ENCODE measurements at places on chromosomes 13 and 19.

- DNase-seq = no peak
These were observed 25.7 kb upstream of the CCNE1 start for GRCh38 chr19:29785955-29786589.

GRCh38 chr13:45243077-45243476 lies 42.2 kb upstream of the KCTD4 start:
- no peak for DNase-seq

DNA sequence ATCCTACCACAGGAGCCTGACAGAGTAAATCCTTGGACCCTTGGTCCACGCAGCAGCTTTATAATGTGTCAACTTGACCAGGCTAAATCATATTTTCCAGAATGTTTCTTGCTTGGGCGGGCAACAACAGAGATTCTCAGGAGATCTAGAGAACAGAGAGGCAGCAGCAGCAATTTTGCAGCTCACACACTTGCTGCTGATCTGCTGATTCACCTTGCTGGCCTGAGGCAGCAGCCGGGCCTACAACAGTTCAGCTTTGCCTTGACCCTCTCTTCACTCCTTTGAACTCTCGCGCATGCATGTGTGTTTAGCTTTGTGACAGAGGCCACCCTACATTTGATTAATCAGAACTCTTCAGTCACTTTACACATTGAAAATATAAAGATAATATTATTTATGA lies 159.3 kb downstream of the UGGT2 start:
- DNase-seq = peak; percentile 16

DNA sequence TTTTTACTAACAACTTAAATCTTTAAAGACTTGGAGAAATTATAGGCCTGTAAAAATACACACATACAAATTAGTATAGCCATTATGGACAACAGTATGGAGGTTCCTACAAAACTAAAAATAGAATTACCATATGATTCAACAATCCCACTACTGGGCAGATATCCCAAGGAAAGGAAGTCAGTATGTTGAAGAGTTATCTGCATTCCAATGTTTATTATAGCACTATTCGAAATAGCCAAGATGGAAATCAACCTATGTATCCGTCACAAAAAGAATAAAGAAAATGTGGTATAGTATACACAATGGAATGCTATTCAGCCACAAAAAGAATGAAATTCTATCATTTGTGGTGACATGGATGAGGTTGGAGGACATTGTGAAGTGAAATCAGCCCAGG lies 37.2 kb downstream of the SLITRK1 start:
- DNase-seq = no peak

- DNase-seq = no peak
These were observed 1446.8 kb downstream of the UQCRFS1 start for GRCh38 chr19:27765912-27766725.

GRCh38 chr19:35223862-35224505 lies 4.6 kb downstream of the FAM187B start:
- no peak for DNase-seq

- DNase-seq = peak; percentile 53
These were observed 533 bp downstream of the ZNF544 start for GRCh38 chr19:58229255-58229639.

GRCh38 chr13:111533900-111534683 lies 213.7 kb downstream of the TEX29 start:
- no peak for DNase-seq

- DNase-seq = no peak
These were observed 14.2 kb downstream of the ZNF331 start for GRCh38 chr19:53552001-53552721.

- no peak for DNase-seq
These were observed 20.5 kb downstream of the EDNRB start for GRCh38 chr13:77898097-77898496.

DNA sequence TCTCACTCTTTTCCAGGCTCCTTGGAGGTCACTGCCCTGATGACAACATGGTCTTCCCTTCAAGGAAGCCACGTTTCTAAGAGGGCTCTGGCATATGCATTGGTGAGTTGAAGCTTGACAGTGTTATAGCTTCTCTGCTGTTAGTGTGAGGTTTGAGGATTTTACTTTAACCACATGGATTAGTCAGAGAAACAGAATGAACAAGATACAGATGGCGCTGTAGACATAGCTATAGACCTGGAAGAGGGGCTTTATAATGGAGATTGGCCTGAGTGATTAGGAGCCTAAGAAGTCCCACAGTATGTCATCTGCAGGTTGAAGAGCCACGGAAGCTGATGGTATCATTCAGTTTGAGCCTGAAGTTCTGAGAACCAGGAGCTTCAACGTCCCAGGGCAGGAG lies 18.4 kb upstream of the URI1 start:
- DNase-seq = no peak

DNA sequence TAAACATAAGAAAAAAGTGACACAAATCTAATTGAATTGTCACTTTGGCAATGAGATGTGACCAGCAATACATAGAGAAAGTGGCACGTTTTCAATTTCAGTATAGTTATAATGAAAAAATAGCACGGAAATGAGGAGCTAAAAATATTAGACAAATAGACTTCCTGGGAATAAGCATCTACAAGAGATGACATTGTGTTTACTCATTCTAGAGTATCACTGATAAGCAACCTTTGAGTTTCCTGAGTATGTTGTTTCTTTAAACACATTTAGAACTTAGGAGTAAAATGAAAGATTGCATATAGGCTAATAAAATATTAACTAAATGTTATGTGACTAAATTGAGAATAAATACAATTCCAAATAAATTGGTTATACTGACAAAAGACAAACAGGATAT lies 207.1 kb upstream of the SLITRK6 start:
- no peak for DNase-seq

- no peak for DNase-seq
These were observed 47.9 kb upstream of the C13orf42 start for GRCh38 chr13:51158880-51159518.

DNA sequence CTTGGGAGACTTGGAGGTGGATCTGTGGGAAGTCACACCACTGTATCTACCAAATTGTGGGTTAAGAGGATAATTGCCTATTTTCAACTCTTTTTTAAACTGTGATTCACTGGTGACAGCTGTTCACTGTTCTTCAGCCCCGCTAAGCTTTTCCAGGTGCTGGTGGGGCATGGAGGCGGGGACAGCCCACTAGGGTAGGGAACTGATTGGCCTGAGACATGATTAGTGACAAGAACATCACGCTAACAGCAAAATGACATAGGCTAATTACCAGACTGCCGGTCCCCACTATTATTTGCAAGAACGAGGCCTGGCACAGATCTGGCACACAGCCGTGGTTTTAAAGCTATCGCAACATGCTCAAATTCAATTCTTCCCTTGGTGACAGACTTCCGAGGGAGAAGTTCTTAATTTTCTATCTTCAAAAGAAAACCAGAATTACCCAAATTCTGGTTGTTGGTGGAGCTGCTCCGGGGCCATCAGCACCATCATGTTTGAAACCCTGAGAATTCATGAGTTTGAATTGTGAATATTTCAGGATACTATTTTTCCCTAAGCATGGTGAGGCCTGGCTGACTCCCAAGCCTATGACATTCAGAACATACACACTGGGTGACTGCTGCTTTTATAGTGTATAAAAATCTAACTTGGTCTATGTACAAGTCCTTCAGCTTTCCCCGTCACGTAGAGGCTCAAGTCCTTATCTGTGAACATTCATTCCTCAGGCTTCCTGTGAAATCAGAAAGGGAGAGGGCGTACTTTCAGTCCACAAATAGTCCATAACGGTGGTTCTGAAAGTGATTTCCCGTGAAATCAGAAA lies 17.9 kb downstream of the DOCK9 start:
- DNase-seq = no peak

GRCh38 chr19:19544257-19544953 lies 6.3 kb downstream of the CILP2 start:
- DNase-seq = no peak

- DNase-seq = no peak
These were observed 1082.9 kb downstream of the UQCRFS1 start for GRCh38 chr19:28130066-28130511.

- DNase-seq = no peak
These were observed 12.5 kb downstream of the INTS6 start for GRCh38 chr13:51440381-51440780.

- peak; percentile 33 for DNase-seq
These were observed 1608.8 kb upstream of the PCDH20 start for GRCh38 chr13:63024458-63024857.

DNA sequence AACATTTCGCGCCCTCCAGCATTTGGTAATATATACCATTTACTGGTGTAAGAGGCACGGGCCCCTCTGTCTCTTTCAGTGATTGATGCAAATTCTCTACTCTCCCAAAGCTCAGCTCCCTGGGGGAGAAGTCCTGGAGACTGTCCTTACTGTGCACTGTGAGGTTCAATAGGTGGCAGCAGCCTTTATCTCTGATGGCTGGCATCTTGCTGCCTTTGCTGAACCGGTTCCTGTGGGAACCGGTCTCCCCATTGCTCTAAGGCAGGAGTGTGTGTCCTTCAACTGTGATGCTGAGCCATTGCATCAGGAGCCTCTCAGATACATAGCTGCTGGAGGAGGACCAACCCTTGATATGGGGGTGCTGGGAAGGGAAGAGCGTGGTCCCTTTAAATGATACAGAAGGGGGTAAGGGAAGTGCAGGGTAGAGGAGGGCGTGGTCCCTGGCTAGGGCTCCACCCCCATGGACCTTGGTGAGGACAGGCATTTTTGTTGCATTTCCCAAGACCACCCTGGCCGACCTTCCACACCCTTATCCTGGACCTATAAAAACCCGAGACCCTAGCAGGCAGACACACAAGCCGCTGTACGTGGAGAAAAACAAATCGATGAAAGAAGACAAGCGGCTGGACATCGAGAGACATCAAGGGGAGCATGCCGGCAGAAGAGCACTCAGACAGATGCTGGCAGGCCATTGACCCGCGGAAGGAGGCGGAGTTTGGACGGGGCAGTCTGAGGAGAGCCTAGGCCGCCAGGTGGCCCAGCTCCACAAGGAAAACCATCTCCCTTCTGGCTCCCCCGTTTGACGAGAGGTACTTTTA lies 41.1 kb upstream of the GTF3A start:
- no peak for DNase-seq

DNA sequence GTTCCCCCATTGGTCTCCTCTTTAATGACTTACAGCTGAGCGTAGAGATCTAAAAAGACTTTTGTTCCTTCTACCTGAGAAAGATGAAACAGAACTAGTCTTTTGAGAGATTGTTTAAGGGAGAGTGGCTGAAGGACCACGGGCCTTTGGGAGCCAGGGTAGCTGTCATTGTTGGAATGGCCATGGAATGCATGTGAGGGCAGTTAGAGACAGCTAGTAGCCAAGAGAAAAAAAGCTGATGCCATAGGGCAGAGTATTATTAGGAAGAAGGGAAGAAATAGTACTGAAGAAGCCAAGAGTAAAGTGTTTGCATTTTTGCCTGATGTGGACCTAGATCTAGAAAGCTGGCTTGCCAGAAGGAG lies 5.6 kb downstream of the ZNF507 start:
- DNase-seq = no peak

- DNase-seq = no peak
These were observed 38.3 kb upstream of the KCTD4 start for GRCh38 chr13:45238945-45239795.

GRCh38 chr13:35549481-35549880 lies 73.0 kb upstream of the MAB21L1 start:
- peak; percentile 25 for DNase-seq

DNA sequence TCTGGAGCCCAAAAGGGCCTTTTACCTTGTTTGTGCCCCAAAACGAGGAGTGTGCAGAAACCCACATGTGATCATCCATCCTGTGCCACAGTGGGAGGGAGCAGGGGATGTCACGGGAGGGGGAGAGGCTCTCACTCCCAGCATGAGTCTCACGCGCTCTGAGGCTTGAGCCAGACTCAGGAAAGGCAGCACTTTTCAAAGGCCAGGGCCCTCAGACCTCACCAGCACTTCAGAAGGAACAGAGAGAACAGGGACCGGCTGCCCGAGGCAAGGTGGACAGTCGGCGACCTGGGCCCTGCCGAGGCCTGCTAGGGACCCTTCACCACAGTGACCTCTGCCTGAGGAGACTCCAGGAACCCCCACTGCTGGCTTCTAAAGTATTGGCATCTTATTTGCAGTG lies 71.7 kb upstream of the WASF3 start:
- no peak for DNase-seq

GRCh38 chr13:87444135-87444534 lies 227.0 kb upstream of the SLITRK5 start:
- no peak for DNase-seq

DNA sequence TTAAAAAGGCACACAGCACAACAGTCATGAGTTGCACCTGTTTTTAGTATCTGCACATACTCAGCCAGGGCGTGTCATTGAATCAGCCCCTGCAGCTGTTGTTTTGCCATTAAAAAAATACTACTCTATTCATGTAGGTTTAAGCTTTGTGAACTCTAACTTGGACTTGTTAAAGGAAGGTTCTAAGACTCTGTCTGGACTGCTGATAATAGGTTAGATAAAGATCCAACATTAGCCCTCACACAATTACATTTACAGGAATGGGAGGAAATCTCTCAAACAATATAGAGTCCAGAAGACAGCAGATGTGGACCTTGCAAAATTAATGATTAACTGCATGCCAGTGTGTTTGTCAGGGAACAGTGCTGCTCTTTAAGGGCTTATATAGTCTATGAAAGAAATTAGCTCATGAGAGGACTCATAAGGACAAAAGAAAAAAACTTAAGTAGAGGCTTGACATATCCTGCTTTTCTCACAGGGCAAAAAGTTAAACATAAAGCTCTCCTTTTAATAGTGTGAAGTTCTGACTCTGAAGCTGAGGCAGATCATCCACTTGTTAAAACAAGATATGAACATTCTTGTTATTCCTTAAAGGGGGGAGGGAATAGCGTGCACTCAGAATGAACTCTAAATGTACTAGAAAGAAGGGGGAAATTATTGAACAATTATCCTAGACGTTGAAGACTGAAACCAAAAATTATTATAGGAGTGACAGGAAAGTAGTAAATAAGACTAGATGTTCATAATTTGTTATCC lies 243.6 kb downstream of the NDFIP2 start:
- DNase-seq = no peak

DNA sequence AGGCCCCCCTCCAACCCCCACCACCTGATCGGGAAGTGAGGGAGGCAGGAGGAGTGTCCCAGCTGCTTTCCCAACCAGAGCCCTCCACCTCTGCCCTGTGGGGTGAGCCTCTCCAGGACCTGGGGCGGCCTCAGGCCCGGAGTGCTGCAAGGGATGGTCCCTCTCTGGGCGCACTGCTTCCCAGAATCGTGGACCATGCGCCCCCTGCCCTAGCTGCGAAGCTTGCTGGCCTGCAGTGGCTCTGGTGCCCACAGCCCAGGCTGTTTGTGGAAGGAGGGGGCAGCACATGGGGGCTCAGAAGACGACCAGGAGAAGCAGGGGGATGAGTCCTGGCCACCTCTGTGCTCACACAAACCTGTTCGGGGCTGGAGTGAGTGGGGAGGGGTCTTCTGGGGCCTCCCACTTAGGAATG lies 33.6 kb downstream of the CEBPG start:
- DNase-seq = no peak

- DNase-seq = no peak
These were observed at the start of gene NCAN for GRCh38 chr19:19211499-19212420. NCAN (plus strand) TSS chr19:19211958; CDS start chr19:19216954, 4,996 bp downstream.

Data from BE2C (cell line).